ENCODE measurements at places on chromosomes 3 and 15.

DNA sequence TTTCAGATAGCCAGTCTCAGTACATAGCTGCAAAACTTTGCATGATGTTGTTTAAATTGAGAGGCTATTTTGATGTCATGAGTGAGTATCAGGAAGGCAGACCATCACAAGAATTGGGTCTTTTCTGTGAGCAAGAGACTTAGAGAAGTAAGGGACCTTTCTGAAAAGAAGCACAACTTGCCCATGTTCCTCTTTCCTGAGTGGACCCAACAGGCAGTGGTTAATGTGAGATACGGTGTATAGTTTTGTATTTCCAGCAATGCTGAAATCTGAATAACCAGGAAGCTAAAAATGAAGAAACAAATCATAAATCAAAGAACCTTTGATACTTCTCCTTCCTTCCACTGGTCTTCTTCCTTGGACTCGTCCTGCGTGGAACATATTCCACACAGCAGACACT is 25.1 kb downstream of the MCTP2 start:
- DNase-seq, result no peak

- peak; percentile 55 for DNase-seq
These were observed 124.3 kb downstream of the TIGIT start for GRCh38 chr3:114418107-114418506.

DNA sequence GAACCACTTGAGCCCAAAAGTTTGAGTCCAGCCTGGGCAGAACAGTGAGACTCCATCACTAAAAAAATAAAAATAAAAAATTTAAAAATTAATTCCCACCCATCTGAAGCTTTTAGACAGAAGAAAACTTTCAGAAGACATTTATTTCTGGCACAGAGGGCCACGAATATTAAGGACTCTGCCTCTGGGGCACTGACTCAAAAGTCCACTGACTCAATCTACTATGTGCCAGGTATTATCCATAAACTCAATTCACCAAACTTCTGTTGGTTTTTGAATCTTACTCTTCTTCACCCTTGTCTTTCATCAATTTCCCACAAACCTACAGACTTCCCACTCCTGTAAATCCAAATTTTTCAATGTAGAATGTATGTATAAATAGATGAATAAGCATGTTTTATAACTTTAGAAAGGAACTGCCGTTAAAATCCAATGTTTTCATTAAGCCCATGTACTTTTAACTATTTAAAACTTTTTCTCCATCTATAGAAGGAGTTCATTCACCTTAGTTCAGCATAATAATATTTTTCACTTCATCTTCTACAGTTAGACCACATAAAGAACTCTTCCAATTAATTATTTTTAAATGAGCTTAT is 19.9 kb downstream of the ATP13A3 start:
- no peak for DNase-seq

DNA sequence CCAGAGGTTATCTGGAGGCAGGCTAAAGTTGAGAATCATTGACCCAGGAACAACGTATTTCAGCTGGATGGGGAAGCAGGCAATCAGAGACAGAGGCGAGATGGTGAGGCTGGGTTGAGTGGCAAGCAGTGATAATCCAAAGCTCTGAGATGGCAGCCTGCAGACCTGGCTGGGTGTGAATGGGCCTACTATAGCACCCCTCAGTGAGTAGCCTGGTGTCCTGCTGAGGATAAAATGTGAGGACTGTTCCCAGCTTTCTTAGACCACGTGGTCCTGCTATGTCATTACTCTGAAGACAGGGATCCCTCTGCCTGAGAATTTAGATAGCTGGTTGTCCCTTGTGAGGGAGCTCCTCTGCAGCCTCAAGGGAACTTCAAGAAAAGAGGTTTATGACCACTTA is 141.5 kb downstream of the ARPP21 start:
- DNase-seq, result no peak

DNA sequence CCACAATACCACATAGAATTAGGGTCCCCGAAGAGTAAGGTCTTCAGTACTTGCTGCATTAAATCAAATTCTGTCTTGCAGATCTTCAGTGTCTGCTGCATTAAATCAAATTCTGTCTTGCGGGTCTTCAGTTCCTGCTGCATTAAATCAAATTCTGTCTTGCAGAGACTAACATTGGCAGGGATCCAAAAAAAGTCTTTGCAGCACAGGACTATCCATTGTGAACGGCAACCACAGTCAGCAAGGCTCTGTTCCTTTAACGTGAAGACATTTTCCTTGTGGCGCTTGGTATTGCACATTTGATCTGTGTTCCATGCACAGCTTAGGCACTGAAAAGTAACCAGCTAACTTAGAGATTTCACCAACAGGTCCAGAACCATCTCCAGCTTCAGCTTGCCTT is 46.8 kb upstream of the POMGNT2 start:
- peak; percentile 16 for DNase-seq

- no peak for DNase-seq
These were observed 14.8 kb downstream of the DOCK3 start for GRCh38 chr3:50689558-50689957.

- DNase-seq, result no peak
These were observed 59.8 kb downstream of the BOC start for GRCh38 chr3:113271189-113271588.

DNA sequence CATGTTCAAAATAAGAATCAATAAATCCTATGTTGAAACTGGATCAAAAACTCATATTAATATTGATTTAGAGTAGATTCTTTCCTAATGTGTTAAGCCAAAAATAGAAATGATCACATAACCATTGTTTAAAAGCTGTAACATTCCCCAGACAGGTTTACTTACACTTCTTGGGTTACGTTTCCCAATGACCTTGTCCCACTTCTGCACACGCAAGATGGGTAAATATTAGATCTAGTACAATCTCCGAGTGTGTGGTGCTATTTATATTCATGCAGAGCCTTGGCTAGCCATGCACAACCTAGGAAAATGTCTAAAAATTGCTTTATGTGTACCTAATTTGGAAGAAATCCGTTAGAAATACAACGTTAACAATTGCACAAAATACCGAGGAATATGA is 39.6 kb downstream of the ERC2 start:
- no peak for DNase-seq

DNA sequence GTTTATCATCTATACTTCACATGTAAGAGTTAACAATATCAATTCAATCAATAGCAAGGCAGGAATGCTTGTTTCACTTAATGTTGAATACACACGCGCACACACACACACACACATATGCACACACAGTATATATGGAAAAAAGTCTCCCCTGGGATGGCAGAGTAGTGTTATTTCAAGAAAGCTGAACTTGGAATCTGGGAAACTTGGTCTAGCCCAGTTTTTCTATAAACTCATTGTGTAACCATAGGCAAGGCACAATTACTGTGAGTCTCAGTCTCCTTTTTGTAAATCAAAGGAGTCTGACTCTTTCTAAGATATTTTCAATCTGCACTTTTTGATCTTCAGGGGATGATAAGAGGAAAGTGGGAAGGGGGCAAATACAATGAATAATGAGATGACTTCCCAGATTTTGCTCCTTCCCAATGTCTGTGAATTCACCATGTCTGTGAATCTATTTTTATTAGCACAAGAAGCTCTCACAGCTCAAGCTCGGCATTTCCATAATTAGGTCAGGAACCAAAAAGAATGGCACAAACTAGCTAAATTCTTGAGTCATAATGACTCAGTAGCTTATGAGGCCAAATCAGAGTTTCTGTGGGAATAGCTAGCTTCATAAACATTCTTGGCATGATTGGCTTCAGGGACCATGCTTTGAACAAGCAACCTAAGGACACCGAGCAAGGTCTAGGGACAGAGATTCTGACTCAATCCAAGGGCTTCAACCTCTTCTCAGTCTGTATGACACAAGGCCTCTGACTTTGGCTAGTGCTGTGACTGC is 227.4 kb upstream of the DCBLD2 start:
- peak; percentile 97 for DNase-seq

DNA sequence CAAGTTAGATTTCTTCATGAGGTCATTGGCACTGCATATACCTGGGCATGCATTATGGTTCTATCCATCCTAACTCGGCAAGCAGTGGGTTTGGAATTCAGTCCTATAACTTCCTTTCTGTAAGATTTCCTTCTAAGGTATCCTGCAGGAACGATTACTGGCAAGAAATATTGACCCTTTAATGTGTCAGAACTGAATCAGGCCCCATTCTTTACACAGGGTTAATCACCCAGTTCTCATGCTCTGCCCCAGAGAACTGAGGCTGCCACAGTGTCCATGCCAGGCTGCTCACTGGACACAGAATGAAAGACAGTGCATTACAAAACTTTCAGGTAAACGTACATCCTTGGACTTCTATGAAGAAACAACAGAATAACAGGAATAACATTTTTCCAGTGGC is 108.9 kb downstream of the RPL22L1 start:
- no peak for DNase-seq

GRCh38 chr15:25093455-25094029 is 138.8 kb downstream of the SNRPN start:
- DNase-seq, result no peak

- no peak for DNase-seq
These were observed 2.6 kb downstream of the TNIK start for GRCh38 chr3:171457607-171458061.
